A549 treated with CORT108297 at 1 μM for 4 hours (cell line): ENCODE measurements at places on chromosomes 6 and 20. TPM values are rescaled to one million over a fixed set of nuclear protein-coding genes. Genes with fewer than 3 reads are reported as not detected.

Gene LCA5
- 0.49 to 1.1 TPM (median 0.95 TPM) in 5 replicates for total RNA-seq

Gene SMIM28
- not detected in 5 replicates for total RNA-seq

Gene SERPINB6
- total RNA-seq: 131 to 147 TPM (median 140 TPM) in 5 replicates

Gene TGM6
- not detected in 5 replicates for total RNA-seq

Gene C6orf132
- 1.2 to 1.8 TPM (median 1.6 TPM) in 5 replicates for total RNA-seq

Gene PDE7B
- total RNA-seq: 0.89 to 1.5 TPM (median 1.3 TPM) in 5 replicates

Gene TRAPPC3L
- total RNA-seq: not detected in 5 replicates
